ENCODE measurements at places on chromosomes 4 and X.

GRCh38 chr4:180057299-180057721, 2185.9 kb upstream of the TENM3 start:
- no peak for DNase-seq

DNA sequence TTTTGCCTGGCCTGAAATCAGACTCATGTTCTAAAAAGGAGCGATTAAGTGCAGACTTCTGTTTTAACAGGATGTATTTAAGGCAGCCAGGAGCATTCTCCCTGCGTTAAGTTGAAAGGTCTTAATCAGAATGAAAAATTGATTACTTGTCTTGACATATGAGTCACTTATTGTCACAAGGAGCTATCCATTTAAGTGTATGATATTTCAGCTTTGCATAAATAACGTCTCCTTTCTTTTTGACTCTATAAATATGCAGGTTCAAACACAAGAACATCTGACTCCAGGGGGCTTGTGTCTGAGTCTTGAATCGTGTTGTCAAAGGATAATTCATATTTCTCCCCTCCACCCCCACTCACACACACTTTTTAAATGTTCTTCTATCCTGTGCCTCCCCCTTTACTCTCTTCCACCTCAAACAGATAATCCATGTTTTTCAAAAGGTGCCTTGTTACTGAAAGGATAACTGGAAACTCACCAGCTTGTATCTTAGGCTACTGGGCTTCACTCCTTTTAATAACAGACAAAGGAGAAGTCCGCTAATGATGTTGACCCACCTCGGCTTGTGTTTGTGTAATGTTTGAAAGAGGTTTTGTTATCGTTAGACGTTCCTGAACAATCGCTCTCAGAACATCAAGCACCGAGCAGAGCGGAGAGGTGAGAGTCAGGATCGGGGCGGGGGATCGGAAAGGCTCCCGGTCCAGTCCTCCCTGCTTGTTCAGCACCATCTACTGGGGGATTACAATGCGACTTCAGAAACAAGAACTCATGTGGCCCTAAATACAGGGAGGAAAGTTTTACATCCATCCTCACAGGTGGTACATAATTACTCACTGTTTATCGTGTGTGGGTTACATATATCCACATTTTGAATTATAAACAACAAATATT, 107.5 kb upstream of the RPL34 start:
- DNase-seq: peak; percentile 2

GRCh38 chrX:1094566-1095333, 117.7 kb downstream of the CRLF2 start:
- no peak for DNase-seq

GRCh38 chrX:9566150-9566621, 101.3 kb downstream of the TBL1X start:
- no peak for DNase-seq

DNA sequence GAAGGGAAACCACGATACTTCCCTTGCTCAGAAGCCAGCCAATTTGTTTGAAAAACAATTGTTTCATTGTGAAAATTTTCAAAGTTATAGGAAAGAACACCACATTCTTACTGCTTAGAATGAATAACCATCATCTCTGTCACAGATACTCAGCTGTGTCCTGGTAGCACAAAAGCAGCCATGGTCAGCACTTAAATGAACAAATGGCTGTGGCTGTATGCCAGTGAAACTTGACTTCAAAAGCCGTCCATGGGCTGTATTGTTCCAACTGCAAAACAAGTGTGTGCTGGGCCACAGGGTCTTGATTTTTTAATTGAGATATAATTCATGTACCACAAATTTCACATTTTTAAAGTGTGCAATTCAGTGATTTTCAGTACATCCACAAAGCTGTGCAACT, 19.6 kb downstream of the NSDHL start:
- no peak for DNase-seq

DNA sequence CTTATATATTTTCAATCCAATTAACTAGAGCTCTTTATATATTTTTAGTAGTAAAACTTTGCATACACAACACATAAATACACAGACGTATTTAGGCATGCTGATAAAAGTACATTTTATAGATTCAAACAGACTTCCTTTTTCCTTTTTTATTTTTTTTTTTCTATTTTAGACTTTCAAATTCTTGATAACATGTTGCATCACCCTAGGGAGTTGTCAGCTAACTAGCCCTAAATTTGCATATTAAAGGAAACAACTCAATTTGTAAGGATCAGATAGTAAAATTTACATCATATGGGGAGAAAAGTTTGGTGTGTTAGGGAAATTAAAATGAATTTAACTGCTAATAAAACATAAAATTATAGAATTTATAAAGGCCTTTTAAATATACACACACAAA, 47.4 kb upstream of the APOOL start:
- DNase-seq: no peak

- no peak for DNase-seq
Observed at GRCh38 chr4:15318621-15319348, 109.0 kb upstream of the C1QTNF7 start.

GRCh38 chr4:17502756-17503155, 9.1 kb downstream of the QDPR start:
- DNase-seq: no peak

GRCh38 chr4:88320780-88321373, 36.5 kb upstream of the PPM1K start:
- no peak for DNase-seq

- DNase-seq: no peak
Observed at GRCh38 chr4:88729146-88729760, 31.6 kb upstream of the NAP1L5 start.

DNA sequence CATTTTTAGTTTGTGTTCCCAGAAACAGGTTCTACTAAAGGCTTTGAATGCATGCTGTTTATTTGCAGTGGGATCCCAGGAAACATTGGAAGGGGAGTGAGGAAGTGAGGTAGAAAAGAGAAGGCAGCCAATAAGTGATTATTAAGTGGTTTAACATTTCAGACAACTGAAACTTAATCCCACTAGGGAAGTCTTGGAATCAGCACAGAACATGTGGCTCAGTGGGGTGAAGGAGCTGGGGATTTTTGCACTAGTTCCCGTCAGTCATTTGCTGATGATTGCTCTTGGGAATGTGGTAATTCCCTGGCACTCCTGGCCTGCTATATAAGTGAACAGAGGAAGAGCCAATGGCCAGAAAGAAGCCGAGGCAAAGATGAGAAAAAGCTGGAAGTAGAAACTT, 1053.0 kb upstream of the IGFBP7 start:
- no peak for DNase-seq

DNA sequence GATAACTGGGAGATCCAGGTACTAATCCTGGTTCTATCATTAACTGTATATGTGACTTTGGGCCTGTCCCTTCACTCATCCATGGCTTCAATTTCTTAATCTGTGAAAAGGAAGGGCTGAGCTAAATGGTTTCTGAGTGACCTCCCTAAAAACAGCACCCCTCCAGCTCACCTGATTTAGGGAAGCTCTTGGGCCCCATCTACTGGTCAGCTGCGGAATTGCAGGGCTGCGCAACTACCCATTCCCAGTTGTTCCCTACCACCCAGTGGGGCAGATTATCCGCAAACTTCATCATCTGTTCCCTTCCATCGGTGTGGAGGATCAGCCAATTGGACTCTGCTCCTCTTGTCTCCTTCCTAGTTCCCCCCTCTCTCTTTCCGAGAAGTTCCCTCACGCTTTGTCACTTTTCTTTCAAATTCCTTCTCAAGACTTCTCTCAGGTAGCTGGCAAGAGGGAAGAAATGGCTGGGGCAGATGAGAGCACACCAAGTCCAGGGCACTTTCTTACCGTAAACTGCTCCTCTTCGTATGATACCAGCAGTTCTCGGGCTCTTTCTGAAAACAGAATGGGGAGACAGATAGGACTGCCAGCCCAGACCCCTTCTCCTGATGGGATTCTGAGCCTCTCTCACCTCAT, 5.8 kb downstream of the LAS1L start:
- DNase-seq: peak; percentile 37

DNA sequence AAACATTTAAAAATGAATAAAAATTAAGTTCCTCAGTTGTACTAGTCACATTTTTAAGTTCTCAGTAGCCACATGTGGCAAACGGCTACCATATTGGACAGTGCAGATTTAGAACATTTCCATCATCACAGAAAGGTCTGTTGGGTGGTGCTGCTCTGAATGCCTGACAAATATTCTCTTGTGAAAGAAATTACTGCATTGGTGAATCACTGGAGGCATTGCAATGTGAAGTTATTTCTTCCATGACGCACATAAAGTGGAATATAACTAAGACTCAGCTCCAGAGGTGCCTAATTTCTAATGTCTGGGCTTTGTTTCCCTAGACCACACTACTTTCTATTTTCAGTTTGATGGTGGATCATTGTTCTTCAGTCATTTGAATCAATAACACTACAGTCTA, 44.9 kb downstream of the CLNK start:
- no peak for DNase-seq

- DNase-seq: no peak
Observed at GRCh38 chr4:124144238-124144654, 568.3 kb downstream of the ANKRD50 start.

- no peak for DNase-seq
Observed at GRCh38 chr4:8224975-8225625, 26.0 kb downstream of the SH3TC1 start.

DNA sequence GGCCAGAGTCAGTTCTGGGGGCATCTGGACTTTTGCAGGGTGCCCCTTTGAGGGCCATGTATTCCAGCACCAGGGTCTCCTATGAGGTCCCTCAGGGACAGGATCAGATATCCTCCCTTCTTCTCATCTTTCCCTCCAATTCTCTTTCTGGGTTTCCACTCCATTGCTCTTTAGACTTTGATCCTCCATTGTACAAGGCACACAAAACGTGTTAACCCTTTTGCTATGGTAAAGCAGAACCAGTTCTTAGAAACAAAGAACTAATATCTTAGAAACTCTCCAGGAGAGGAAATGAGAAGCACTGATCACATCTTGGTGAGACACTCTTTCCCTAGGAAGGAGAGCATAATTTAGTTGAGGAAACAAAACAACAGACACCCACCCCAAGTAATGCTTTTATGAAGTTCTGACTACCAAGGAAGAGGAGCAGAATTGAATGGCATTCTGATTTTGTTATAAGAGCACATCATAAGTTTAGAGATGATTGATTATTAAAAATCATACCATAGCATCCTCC, 200.7 kb upstream of the NPY2R start:
- DNase-seq: no peak

DNA sequence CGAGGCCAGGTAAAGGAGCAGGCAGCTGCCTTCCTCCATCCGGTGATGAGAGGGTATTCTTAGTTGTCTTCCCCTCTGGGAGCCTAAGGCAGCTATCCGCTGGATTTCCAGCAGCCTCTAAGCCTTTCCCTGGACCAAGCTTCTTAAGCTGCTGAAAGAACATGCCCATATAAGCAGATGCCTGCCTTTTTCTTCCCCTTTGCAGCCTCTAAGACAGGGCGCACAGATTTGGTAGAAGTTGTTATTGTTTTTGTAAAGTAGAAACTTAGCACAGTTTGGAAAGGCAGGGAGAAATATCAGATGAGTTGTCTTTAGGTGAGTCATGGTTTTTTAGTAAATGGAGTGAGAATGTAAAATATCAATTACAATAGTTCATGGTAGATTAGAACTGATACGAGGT, 210.8 kb downstream of the ARHGAP10 start:
- no peak for DNase-seq

DNA sequence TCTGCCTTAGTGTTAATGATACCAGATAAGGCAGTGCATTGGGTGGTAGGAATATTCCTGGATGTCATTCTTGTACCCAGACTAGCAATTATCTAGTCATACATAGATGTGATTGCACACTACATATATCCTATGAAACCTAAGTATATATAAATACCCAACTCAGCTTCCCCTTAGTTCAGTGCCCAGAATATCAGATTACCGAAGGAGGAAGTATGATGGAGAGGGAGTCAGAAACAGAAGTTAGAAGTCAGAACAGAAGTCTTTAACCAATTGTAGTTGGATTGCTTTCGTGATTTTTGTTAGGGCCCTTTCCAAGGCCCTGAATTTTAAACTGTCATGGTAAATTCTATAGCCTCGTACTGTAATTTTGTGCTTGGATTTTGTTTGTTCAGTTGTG, 42.9 kb downstream of the MOB1B start:
- DNase-seq: no peak

DNA sequence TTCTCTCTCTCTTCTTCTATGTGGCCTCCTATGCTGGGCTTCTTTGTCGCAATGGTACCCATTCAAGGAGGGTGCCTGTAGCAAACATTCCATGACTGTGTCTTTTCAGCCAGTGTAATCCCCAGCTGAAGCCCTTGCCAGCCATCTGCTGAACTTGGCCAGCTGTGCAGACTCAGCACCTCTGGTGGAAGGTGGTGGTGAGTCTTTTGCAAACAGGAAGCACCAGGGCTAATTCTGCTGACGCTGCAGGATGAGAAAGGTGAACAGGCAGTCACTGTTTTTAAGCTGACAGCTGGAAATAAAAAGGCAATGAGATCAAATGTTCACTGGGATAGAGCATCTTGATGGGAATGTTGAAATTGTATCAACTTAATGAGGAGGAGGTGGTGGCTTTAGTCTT, 298.7 kb upstream of the CLNK start:
- no peak for DNase-seq

DNA sequence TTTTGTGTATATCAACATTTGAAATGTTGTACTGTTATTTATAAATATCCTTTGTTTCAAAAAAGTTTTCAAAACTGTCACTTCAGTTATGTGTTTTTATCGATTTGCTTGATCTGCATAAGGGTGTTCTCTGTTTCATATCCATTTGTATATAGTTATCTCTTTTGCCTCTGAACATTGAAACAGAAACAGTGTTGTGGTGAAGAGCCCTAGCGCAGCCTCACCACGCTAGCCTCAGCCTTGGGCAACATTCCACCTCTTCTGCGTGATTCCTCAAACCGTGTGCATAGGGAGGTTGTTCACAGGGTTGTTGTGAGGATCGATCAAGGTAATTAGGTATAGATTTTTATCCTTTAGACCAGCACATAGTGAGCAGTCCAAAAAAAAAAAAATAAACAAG, 287.0 kb upstream of the GALNT7 start:
- no peak for DNase-seq

Data from activated CD4-positive, CD25-positive, alpha-beta regulatory T cell (primary cell).